ENCODE measurements at places on chromosomes 5 and 9.
A peak's percentile ranks its signal among the peaks of the same experiment; 100 is the strongest.

DNA sequence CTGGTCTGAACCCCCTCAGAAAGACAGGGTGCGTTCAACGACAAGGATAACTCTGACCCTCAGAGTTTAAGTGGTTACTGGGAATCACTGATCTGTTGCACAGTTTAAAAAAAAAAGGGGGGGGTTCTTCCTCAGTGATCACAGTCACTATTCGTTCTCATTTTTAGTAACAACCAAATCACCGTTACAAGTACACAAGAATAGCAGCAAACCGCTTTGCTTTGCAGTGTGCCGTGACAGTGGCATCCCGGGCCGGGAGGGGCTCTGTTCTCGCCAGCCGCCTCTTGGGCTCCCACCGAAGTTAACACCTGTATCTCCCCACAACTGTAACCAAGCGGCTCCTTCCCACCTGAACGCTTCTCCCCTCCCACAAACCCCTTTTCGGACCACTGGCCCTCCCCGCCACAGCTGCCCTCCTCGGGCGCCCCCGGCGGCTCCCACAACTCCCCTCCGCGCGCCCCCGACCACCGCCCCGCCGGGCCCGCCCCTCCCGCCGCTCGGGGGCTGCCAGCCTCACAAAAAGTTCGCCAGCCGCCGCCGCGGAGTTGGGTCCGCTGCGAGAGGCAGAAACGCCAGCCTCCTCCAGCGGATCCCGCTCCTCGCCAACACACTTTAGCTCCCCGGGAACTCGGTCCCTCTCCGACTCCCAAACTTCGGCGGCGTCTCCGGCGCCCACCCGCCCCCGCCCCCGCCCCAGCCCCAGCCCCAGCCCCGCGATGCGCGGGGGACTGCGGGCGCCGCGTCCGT lies 1.2 kb downstream of the SSBP2 start:
- DNase-seq: peak; percentile 9

GRCh38 chr5:134561871-134562296 lies 36.4 kb downstream of the JADE2 start:
- DNase-seq: peak; percentile 22

- DNase-seq: no peak
Observed at GRCh38 chr5:35440409-35440808, 177.3 kb upstream of the SPEF2 start.

DNA sequence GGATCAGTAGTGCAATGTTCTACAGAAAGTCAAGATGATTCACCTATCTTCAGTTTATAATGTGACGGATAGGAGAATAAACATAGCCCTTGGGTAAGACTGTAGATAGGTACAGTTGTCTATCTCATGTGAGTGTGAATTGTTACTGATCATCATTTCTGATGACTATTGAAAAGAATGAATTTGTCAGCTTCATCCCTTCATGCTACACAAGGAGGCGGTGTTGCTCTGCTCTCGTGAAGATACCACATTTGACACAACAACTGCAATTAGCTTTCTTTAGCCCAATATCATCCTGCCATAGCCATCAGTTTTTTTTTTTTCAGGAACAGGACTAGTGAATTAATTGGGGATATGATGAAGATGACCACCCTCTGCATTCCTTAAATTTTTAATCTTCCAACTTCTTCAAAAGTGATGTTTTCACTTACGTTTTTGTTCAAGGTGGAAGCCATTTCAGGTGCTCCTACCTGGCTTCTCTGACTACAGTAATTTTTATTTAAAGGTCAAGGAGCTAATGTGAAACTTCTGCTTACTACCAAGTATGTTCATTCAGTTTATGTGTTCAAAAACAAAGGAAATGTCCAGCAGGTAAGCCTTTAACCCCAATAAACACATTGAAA lies 152.9 kb upstream of the MOCS2 start:
- no peak for DNase-seq

DNA sequence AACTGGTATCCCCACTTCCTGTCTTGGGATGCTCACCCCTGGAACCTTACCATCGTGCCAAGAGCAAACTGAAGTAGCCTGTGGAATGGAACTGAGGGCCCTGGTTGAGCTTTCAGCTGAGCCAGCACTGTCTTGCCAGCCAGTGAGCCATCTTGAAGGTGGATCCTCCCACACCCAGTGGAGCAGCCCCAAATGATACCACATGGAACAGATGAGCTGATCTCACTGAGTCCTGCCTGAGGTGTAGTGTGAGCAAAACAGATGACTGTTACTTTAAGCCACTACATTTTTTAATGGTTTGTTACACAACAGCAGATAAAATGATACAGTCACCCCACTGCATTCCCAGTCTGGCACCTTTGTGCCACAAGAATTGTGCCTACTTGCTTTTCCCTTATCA lies 2.2 kb upstream of the PCYOX1L start:
- no peak for DNase-seq

DNA sequence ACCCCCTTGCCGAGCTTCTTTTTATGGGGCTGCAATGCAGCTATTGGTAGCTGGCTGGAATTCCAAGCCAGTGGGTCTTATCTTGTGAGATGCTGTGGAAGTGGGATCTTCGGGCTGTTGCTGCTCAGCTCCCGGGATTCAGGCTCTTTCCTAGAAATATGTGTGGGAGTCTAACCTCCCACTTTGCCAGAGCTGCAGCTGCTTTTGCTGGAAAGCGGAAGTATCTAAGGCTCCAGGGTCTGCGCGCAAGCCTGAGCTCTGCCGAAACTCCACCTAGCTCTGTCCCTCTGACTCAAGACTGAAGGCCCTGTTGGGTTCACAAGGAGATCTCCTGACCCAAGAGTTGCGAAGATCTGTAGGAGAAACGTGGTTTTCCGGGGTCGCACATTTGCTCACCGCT lies 151.1 kb upstream of the ANKRD55 start:
- DNase-seq: no peak

DNA sequence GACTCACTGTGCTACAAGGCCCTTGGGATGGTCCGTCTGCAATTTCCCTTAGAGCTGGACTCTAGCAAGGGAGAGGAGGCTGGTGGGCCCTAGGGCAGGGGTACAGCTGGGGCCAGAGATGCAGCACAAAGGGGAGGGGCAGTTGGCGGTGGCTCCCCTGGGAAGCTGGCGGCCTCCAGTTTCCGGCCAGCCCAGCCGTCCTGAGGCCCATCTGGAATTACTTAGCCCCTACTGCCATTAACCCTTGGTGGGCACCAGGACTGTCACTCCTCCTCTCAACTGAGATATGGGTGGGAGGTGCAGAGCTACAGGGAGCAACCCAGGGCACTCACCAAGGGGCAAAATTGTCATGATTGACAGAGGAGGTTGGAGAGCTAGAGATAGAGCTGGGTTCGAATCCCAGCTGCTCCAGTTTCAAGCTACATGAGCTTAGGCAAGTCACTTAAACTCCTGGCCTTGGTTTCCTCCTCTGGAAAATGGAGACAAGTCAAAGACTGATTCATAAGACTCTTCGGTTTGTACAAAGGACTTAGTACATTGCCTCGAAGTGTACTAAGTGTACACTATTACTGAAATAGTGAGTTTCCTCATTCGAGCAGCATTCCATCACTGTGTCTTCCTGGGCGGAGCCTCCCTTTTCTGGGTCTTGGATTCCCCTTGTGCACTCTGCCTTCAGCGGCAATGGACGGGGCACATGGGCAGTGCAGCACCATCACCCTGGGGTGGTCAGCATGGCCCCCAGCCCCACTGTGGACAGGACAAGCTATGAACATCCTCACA lies 2.7 kb upstream of the PDGFRB start:
- no peak for DNase-seq

GRCh38 chr5:88322785-88323184 lies 54.1 kb upstream of the TMEM161B start:
- DNase-seq: no peak

GRCh38 chr9:20321423-20322082 lies 300.7 kb downstream of the MLLT3 start:
- DNase-seq: peak; percentile 48

DNA sequence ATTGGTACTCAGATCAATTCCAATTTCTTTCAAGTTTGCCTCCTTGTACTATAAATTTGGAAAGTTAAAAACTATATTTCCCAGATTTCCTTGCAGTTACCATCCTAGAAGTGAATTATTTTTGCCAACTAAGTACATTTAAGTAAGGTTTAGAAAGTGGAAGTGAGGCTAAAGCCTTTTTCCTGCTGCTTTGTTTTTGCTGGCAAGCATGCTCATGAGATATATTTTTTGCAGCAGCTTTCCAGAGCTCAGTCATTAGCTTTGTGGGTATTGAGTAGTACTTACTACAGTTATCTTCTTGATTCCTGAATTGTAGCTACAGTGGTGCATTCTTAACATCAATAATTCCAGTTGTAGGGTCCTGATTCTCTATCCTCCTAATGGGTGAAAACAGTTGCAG lies 3.5 kb upstream of the BTF3 start:
- DNase-seq: no peak

DNA sequence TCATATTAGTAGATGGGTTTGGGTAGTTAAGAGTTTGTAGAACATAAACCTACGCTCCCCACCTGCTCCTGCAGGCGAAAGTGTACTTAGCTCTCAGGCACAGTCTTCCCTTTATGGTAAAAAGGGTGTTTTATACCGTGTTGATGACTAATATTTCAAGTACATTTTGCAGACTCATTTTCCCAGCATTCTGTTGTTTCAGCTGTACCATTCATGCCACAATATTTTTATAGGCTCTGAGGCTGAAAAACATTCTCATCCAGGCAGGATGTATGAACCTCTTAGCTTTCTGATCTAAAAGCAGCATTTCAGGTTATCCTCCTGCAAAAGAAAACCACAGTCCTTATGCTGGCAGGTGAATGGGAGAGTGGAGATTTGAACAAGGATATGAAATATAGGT lies 231.4 kb downstream of the NR2F1-AS1 start:
- DNase-seq: no peak

GRCh38 chr5:572398-573019 lies 39.6 kb upstream of the CEP72 start:
- DNase-seq: no peak

DNA sequence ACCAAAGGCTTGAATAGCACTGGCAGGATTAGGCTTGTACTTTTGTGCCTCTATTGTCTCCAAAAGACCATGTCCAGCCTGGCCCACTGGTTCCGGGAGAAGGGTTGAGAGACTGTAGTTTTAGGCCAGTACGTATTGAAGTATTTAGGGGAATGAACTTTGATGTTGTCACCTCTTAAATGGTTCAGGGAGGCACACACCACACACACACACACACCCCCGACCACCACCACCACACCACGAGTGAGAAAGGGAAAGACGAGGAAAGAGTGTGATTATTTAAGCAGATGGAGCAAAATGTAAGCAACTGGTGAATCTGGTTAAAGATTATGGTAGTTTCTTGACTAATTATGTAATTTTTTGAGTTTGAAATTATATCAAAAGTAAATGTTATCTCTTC lies 61.6 kb downstream of the NIPBL start:
- no peak for DNase-seq

GRCh38 chr5:4576161-4576748 lies 563.9 kb upstream of the ADAMTS16 start:
- DNase-seq: no peak

DNA sequence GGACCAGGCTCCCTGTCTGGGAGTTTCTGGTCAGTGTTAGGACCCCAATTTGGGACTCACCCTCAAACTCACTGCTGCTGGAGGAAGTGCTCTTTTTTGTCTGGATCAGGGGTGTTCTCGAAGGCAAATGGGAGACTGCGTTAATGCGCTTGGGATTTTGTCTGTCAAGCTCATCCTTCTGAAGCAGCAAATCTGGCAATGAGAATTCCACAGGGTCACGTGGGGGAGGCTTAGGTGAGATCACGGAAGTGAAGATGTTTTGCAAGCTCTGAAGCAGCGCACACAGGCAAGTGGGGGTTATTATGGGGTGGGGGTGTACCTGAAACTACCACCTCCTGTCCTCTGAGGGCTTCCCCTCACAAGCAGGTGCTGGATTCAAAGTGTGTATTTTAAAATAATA lies 10.5 kb upstream of the TEX53 start:
- DNase-seq: no peak
